ENCODE measurements at places on chromosomes 1 and 21. TPM values are rescaled to one million over a fixed set of nuclear protein-coding genes. Genes with fewer than 3 reads are reported as not detected.

The MATN1 gene
- not detected for polyA plus RNA-seq

The WDR64 gene
- polyA plus RNA-seq, result not detected

The MAP3K21 gene
- 0.37 TPM for polyA plus RNA-seq

The PPIE gene
- 49.5 TPM for polyA plus RNA-seq

The OR2T5 gene
- not detected for polyA plus RNA-seq

All from heart right ventricle (tissue), 16 donors.